Mesenchymal stem cell (in vitro differentiated cells and primary cell): ENCODE measurements at places on chromosomes 6 and 20.

GRCh38 chr6:28947831-28948270, 24.1 kb upstream of the TRIM27 start:
- peak; percentile 65 for DNase-seq

GRCh38 chr6:43582911-43583310, 6.9 kb downstream of the POLH start:
- no peak for DNase-seq

DNA sequence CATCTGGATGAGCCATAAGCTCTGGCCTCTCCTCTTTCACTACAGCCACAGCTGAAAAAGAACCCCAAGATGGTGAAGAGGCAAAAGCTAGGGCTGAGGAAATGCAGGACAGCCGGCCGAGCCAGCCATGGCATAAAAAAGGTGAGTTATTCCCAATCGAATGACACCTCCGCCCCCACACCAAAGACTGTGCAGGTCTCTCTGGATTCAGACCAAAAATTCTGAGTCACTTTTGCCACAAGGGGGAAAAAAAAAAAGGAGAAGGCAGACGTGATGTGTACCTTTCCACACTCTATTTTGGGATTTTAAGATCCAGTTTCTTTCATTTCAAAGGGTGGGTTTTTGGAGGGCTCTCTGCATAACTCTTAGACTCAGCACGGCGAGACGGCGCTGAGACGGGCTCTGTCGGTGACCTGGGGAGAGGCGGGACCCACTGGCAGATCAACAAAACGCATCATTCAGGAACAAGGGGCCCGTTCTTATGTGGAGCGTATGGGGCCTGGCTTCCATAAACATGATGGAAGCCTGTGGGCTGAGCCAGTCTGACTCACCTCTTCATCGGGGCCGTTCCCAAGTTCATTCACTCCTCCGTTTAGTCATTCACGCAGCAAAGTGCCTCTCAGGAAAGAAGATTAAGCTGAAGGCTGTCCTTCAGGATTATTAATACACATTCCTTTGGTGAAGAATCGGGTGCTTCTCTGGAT, 54.8 kb downstream of the NFATC2 start:
- peak; percentile 93 for DNase-seq

GRCh38 chr6:152954443-152954842, 28.4 kb downstream of the FBXO5 start:
- no peak for DNase-seq

DNA sequence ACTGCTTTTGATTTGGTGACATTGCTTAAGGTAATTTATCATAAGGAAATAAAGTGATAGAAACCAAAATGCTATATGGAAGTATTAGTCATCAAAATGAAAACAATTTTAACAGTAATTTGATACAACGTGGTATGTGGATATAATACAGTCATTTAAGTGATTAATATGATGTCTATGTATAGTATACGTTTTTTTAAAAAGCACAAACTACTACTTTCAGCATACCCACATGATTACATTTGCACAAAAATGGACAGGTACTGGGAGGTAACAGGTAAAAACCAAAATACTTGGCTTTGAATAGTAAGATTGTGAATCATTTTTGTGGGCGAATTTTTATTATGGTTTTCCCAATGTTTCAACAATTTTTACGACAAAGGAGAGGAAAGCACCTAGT, 97.6 kb downstream of the OGFRL1 start:
- no peak for DNase-seq

DNA sequence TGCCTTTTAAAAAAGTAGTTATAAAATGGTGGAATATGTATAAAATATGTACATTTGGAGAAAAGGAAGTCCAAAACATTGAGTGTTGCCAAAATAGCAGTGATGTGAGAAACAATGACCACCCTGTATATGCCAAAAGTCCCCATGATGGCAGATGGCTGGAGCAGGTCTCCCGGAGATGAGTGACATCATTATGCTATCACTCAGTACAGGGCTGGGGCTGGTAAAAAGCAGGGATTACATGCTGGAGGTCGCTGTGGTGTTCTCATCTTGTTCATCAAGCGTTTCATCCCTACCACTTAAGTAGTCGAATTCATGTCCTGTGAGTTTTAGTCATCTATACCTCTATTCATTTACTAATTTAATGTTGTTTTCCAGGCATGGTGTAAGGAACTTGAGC, 315.3 kb upstream of the SLC35B3 start:
- DNase-seq = no peak

DNA sequence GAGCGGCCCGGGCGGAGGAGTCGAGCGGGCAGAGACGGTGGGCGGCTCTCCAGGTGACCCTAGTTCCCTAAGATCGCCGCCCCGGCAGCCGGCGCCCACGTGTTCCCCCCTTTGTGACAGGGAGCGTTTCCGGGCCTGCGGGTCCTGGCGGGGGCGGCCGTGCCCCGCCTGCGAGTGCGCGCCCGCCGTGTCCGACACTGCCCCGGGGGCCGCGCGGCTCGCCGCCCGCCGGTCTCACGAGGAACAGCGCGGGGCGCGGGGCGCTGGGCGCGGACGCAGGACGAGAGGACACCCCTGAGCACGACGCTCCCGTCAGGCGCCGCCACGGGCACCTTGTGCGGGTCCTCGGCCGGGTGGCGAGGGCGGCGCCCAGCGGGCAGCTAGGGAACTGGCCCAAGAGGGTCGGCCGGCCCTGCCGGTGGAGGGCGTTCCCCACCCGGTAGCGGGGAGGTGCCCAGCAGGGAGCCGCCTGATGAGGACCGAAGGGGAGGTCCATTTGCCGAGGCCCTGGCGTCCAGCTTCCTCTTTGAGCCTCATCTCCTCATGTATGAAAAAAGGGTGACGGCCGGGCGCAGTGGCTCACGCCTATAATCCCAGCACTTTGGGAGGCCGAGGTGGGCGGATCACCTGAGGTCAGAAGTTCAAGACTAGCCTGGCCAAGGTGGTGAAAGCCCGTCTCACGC, at the start of gene VARS1:
Gene VARS1 (minus strand): TSS at position 137 of the 683 bp plus-strand sequence. CDS start 535 bp downstream, outside the sequence.
- peak; percentile 87 for DNase-seq

DNA sequence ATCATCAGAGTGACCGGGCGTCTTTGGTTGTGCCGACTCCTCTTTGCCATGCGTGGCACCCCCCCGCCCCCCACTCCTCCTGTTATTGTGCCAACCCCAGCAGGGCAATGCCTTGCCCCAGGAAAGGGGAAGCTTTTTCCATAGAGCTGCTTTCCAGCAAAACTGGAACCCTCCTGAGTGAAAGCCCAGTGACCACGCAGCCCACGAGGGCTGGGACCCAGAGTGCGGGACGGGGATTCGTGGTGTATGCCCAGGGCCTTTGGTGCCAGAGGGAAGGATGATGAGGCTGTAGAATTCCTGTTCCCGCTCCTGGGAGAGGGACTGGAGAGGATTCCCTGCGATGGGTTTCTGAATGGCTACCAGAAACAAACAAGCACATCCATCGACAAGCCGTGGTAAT, 116.8 kb upstream of the BACH2 start:
- DNase-seq = no peak

- no peak for DNase-seq
Observed at GRCh38 chr6:106377061-106377540, 16.6 kb downstream of the CRYBG1 start.

- DNase-seq = peak; percentile 15
Observed at GRCh38 chr6:31831350-31832215, 4.0 kb downstream of the HSPA1B start.

GRCh38 chr6:44166591-44167184, 8.1 kb downstream of the CAPN11 start:
- DNase-seq = no peak

- no peak for DNase-seq
Observed at GRCh38 chr6:108523697-108524096, 37.0 kb upstream of the FOXO3 start.

- no peak for DNase-seq
Observed at GRCh38 chr20:20426655-20426907, 58.7 kb downstream of the INSM1 start.

DNA sequence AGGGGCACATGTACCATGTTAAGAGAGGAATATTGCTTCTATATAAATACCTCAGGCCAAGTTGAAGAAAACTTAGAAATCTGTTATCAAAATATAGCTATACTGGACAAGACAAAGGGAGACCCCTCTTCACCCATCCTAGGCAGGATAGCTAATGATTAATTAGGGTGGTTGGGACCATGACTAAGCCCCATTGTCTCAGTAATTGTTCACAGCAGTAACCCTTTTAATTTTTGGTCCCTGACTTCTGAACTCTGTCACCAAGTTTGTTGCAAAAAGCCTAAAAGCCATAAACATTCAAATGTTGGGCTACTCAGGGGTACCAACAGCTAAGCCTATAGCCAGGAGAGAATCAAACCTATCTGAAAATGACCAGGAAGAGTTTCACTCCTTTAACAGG, 19.2 kb upstream of the BTN3A2 start:
- DNase-seq = no peak
